ENCODE measurements at places on chromosomes 7 and 10.

- DNase-seq, result no peak
These were observed 78.5 kb downstream of the GRID1 start for GRCh38 chr10:86287966-86288579.

- DNase-seq, result no peak
These were observed 60.8 kb downstream of the PHTF2 start for GRCh38 chr7:77859343-77859742.

DNA sequence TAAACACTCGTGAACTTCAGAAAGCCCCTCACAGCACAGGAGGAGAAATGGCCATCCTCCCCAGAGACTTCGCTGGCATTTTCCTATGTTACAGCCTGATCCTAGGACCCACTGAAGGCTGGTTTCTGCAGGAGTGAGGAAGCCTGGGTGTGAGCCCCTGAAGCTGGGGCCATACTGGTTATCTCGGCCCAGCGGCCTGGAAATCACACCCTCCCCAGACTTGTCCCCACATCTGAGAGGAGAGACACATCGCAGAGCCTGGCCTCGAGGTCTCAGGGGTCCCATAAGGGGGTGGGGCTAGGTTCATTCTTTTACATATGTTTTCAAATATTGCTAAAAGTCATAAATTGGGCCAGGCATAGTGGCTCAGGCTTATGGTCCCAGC lies 17.5 kb upstream of the RET start:
- no peak for DNase-seq

DNA sequence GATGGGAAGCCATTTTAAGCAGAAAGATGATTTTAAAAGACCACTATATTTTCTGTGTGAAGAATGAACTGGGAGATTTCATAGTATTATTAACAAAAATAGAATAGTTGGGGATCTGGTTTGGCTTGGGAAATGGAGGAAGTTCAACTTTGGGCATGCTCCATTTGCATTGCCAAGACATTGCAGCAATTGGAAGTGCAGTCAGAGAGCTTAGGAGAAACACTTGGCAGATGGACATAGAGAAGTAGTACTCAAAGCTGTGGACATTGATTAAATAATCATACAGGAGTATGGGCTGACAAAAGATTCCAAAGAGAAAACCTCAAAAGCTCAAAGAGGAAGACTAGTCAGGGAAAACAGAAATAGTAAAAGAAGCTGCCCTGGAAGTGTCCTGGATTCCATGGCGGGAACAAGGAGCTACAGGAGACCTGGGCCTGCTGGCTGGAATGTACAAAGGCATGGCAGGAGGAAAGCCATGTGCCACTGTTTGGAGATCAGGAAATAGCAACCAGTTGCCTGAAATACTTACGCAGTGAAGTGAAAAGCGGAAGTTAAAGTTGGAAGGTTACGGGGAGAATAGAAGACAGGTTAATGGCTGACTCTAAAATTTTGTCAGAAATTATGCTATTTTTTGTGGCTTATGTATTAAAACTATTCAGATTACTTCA lies 93.6 kb upstream of the MXI1 start:
- peak; percentile 35 for DNase-seq

- no peak for DNase-seq
These were observed 303.1 kb downstream of the ADARB2 start for GRCh38 chr10:1434202-1434601.

DNA sequence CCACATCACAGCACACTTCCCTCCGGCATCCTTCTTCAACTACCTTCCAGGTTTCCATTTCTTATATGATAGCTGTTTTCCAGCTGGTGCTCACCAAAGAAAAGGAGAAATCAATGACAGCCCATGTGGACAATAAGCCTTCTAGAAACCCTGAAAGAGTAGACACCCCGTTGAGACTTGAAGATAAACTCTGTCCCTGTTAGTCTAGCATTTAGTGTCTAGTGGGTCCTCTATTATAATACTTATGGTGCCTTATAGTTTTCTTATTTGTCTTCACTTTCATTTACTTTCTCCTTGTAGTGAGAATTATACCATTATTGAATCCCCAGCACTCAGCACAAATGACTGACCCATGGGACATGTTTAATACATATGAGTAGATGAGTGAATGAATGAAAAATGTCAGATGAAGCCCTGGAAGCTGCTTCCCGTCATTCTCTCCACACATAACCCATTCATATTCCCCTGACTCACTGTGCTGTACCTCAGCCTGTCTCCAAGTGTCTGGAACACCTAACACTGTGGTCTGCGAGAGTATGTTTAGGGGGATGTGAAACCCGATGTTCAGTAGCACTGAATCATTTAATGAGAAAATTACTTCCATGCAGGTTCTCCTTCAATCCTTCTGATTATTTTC lies 377.6 kb downstream of the GPR158 start:
- no peak for DNase-seq

GRCh38 chr7:111558991-111559390 lies 3.3 kb downstream of the IMMP2L start:
- DNase-seq, result peak; percentile 23

GRCh38 chr10:47400251-47400650 lies 16.2 kb upstream of the ZNF488 start:
- no peak for DNase-seq

DNA sequence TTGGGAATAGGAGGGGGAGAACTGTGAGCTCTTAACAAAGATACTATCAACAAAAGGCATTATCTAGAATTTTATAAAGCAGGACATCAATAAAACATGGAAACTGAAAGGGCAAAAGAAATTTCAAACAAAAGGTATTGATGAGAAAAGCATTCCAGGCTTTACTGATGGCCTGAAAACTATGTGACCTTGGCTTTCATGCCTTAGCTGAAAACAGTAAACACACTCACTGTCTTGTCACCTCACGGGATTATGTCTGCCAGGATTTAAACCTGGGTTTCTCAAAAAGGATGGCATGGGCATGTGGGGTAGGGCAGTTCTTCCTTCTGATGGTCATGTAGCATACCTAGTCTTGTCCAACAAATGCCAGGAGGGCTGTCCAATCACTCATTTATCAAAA lies 22.9 kb downstream of the DOCK4 start:
- DNase-seq, result no peak

GRCh38 chr10:3068968-3069737 lies 1.8 kb downstream of the PFKP start:
- no peak for DNase-seq
